CD4-positive, alpha-beta memory T cell (primary cell): ENCODE measurements at places on chromosomes 11 and 22. TPM values are rescaled to one million over a fixed set of nuclear protein-coding genes. Genes with fewer than 3 reads are reported as not detected.
A peak's percentile ranks its signal among the peaks of the same experiment; 100 is the strongest.

DNA sequence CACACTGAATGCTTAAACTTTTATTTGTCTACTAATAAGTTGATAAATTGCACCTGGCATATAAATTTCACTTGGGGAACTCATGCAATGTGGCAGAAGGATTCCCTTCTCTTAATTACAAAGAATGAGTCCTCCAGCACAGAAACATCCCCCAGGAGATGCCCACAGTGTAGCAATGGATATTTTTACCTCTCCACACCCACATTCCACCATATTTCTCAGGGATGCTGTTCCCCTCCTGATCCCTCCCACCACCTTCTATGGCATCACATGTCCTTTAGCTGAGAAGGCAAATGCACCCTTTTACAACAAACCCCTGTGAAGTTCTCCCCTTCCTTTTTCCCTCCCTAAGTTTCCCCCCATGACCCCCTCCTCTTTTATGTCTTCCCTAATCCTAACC lies 56.1 kb upstream of the UBASH3B start:
- DNase-seq, result no peak
- no peak overlapping the region for H3K4me3 ChIP-seq
- no peaks in the 10 kb centered on the region for H3K4me1 ChIP-seq
- H3K27me3 ChIP-seq, result no peaks in the 10 kb centered on the region
- no peak overlapping the region for H3K27ac ChIP-seq
- no peaks in the 10 kb centered on the region for H3K36me3 ChIP-seq

The PISD gene
- total RNA-seq, result 34.3 TPM

GRCh38 chr11:92130421-92130831 lies 94.2 kb upstream of the FAT3 start:
- no peak overlapping the region for H3K27ac ChIP-seq
- no peak overlapping the region for H3K4me3 ChIP-seq
- no peak for DNase-seq
- H3K27me3 ChIP-seq, result no peaks in the 10 kb centered on the region
- H3K36me3 ChIP-seq, result no peaks in the 10 kb centered on the region
- H3K4me1 ChIP-seq, result no peaks in the 10 kb centered on the region

DNA sequence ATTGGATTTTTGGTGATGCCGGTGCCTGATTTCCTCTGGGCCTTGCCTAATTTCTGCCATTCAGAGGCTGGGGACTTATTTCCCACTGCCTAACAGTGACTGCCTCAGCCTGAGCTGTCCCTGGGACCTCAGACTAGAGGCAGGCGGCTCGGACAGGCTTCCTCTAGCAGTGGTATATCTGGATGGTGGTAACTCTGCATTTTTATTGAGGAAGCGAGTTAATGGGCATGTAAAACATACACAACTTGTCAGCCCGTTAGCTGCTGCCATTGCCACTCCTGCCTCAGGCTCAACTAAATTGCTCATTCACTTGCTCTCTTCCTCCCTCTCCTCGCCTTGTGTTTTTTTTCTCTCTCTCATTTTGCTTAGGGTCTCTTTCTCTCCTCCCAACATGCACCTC lies 561.6 kb downstream of the BUD13 start:
- no peaks in the 10 kb centered on the region for H3K36me3 ChIP-seq
- H3K4me3 ChIP-seq, result no peak overlapping the region
- H3K27ac ChIP-seq, result no peak overlapping the region
- no peak for DNase-seq
- no peaks in the 10 kb centered on the region for H3K27me3 ChIP-seq

DNA sequence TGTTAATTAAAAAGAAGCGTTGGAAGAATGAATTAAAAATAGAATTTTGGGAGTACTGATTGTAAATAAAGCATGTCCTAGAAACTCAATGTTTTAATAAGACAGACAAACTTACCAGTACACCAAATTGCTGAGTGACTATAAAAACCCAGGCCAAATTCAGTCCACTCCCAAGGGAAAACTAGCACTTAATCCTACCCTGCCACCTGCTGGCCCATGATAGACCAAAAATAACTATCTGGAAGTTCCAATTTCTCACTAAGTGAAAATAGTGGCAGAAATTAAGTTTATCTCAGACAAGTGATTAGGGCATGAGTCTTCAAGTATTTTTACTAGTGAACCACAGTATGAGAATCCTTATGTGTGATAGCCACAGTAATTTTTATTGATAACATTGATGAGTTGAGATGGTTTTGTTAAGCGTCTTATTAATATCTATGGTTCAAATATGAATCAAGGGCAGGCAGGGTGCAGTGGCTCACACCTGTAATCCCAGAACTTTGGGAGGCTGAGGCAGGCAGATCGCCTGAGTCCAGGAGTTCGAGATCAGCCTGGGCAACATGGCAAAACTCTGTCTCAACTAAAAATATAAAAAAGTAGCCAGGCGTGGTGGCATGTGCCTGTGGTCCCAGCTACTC lies 9.8 kb upstream of the DDX10 start:
- peak; percentile 22 for DNase-seq
- H3K4me1 ChIP-seq, result no peaks in the 10 kb centered on the region
- no peak overlapping the region for H3K4me3 ChIP-seq
- H3K27ac ChIP-seq, result no peak overlapping the region
- H3K36me3 ChIP-seq, result no peaks in the 10 kb centered on the region

- DNase-seq, result no peak
- no peaks in the 10 kb centered on the region for H3K4me1 ChIP-seq
- H3K36me3 ChIP-seq, result no peaks in the 10 kb centered on the region
- H3K27me3 ChIP-seq, result no peaks in the 10 kb centered on the region
- H3K27ac ChIP-seq, result no peak overlapping the region
These were observed 48.2 kb downstream of the RTN4R start for GRCh38 chr22:20219667-20220628.

- peaks cover 35% of the 10 kb centered on the region for H3K36me3 ChIP-seq
- no peak overlapping the region for H3K27ac ChIP-seq
- DNase-seq, result no peak
- no peak overlapping the region for H3K4me3 ChIP-seq
- peaks cover under 1% of the 10 kb centered on the region for H3K4me1 ChIP-seq
These were observed 26.4 kb downstream of the CAPN1 start for GRCh38 chr11:65207918-65208784.

DNA sequence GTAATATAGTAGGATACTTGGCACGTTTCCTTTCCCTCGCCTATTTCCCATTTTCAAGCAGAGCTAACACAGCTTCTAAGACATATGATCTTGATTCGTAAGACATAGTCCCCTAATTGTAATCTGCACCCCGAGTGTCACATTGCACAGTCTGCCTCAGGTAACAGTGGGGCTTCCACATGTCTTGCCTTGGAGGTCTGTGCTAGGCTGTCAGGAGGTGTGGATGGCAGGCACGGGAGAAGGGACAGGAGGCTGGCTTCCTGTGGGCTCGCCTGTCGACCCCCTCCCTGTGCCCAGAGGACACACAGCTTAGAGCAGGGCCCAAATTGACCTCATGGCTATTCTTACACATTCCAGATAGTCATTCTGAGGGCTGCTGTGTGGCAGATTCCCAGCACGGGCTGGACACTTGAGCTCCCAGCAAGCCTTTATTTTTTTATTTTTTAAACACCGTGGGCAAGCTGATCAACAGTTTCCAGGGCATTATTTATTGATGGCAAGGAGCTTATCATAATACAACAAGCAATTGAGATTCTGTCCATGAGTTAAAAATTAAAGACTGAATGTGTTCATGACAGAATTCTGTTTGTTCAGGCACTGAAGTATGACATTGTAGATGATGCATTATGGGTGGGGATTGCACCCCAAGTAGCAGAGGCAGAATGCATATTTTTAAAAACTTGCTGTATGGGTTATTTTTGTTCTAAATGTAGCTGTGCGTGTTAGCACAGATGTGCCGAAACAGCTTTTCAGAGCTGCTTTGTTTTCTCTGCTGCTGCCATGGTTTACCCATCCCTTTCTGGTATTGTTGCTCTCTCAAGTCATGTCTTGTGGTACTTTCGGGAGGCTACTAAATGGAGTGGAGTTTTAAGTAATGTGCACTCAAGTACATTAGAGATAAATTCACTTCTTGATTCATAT lies 113.0 kb downstream of the ATXN10 start:
- no peaks in the 10 kb centered on the region for H3K36me3 ChIP-seq
- no peak overlapping the region for H3K4me3 ChIP-seq
- DNase-seq, result no peak
- no peak overlapping the region for H3K27ac ChIP-seq
- H3K27me3 ChIP-seq, result no peaks in the 10 kb centered on the region

DNA sequence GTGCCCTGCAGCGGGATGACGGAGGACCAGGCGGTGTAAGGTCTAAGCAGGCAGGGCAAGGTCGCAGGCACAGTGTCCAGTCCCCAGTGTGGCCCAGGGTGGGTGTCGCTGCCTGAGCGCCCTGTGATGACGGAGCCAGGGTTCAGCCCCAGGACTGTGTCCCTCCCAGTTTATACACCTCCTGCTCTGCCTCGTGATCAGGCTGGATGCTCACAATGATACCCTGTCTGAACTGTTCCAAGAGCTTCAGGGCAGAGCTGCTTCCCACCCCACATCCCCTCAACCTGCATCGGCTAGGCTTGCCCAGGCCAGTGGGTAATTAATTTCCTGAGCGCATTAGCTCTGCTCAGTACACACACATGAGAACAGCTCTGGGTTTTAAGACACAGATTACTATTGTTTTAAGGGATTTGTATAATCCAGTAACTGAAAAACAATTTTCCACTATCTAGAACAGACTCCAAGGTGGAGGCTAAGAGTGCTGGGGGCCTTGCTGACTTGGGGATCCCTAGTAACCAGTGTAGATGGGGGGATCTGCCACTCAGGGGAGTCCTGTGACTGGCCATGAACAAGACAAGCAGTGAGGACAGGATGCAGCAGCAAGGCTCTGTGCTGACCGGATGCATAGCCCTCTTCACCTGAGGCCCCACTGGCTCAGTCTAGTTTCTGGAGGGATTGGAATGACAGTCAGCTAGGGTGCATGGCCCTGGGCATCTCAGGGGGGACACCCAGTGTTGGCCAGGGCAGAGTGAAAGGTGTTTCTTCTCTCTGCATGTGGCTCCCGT lies 34.1 kb downstream of the GNAZ start:
- no peaks in the 10 kb centered on the region for H3K27me3 ChIP-seq
- H3K4me3 ChIP-seq, result no peak overlapping the region
- H3K27ac ChIP-seq, result no peak overlapping the region
- no peaks in the 10 kb centered on the region for H3K36me3 ChIP-seq
- H3K4me1 ChIP-seq, result no peaks in the 10 kb centered on the region
- no peak for DNase-seq

The PARVA gene
- total RNA-seq, result 1.3 TPM

- no peaks in the 10 kb centered on the region for H3K4me1 ChIP-seq
- no peak for DNase-seq
- no peak overlapping the region for H3K27ac ChIP-seq
- no peak overlapping the region for H3K4me3 ChIP-seq
- H3K27me3 ChIP-seq, result no peaks in the 10 kb centered on the region
- H3K36me3 ChIP-seq, result no peaks in the 10 kb centered on the region
These were observed 86.4 kb downstream of the GDPD4 start for GRCh38 chr11:77215106-77215505.

DNA sequence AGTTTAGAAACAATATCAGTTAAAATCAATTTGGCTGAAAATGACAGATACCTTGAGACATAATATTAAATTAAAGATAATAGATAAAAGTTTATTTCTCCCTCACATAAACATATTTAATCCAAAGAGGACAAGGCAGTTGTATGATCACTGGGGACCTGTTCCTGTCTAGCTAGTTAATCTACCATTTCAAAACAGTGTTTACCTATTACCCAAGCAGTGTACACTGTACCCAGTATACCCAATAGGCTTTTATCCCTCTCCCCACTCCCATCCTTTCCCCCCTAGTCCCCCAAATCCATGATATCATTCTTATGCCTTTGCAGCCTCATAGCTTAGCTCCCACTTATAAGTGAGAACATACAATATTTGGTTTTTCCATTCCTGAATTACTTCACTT lies 229.7 kb upstream of the LARGE1 start:
- DNase-seq, result no peak
- H3K27me3 ChIP-seq, result no peaks in the 10 kb centered on the region
- no peaks in the 10 kb centered on the region for H3K4me1 ChIP-seq
- H3K36me3 ChIP-seq, result no peaks in the 10 kb centered on the region

DNA sequence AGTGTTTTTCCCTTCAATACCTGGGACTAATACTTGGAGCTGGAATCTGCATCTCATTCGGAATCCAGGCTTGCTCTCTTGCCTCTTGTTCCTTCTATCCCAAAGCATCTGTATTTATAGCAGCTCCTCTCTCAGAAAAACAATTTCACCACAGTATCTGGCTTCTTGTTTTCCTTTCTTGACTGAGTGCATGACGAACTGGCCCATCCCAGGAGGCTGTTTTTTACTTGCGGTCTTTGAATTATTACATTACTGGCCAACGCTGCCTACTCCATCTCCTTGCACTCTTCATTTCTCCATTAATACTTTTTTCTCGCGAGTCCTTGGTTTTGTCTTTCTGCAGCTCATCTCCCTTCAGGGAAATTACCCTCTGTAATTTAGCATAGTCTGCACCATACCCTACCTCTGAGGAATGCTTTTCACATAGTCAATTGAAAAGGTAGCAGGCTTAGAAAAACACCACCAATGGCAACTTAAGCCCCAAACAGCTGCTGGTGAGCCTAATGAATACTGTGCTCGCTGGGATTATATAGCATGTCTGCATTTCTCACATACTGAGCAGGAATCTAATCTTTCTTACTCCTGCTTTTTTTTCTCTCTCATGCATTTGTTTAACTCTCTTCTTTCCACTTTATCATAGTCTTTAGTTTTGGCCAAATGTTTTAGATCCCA lies 277.4 kb upstream of the SESN3 start:
- H3K27ac ChIP-seq, result no peak overlapping the region
- DNase-seq, result no peak
- H3K4me3 ChIP-seq, result no peak overlapping the region
- H3K36me3 ChIP-seq, result no peaks in the 10 kb centered on the region

The KRTAP5-10 gene
- total RNA-seq, result not detected

GRCh38 chr11:20638074-20638473 lies 31.3 kb upstream of the NELL1 start:
- H3K36me3 ChIP-seq, result no peaks in the 10 kb centered on the region
- H3K27ac ChIP-seq, result no peak overlapping the region
- DNase-seq, result no peak
- H3K27me3 ChIP-seq, result no peaks in the 10 kb centered on the region
- no peaks in the 10 kb centered on the region for H3K4me1 ChIP-seq

The FAM111B gene
- total RNA-seq, result 0.23 TPM

GRCh38 chr11:87212891-87213290 lies 175.2 kb downstream of the TMEM135 start:
- H3K27me3 ChIP-seq, result no peaks in the 10 kb centered on the region

The KRTAP5-8 gene
- not detected for total RNA-seq

DNA sequence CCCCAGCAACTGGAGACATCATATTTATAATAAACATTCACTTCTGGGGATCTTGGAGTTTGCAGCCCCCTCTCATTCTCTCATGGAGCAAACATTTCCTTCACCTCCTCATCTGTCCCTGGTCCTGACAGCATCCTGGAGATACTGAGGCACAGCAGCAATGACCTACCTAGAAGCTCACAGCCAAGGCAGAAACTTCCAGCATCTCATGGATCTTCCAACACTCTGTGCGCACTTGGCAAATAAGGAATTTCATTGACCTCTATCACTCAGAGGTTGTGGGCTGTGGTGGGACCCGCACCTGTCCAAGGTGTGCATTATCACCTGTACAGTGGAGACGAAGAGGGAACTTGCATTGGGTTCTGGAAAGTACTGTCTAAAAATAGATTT lies 109.8 kb downstream of the GGTLC2 start:
- no peak for DNase-seq
- no peaks in the 10 kb centered on the region for H3K36me3 ChIP-seq
- H3K27me3 ChIP-seq, result no peaks in the 10 kb centered on the region
- peaks cover 47% of the 10 kb centered on the region for H3K4me1 ChIP-seq

GRCh38 chr11:98180921-98181320 lies 839.8 kb upstream of the CNTN5 start:
- H3K36me3 ChIP-seq, result no peaks in the 10 kb centered on the region
- no peak overlapping the region for H3K27ac ChIP-seq
- no peak overlapping the region for H3K4me3 ChIP-seq
- H3K4me1 ChIP-seq, result no peaks in the 10 kb centered on the region
